Activated CD4-positive, alpha-beta T cell treated with anti-CD3 and anti-CD28 coated beads for 1 hour (primary cell): ENCODE measurements at places on chromosomes 5 and 9.
A peak's percentile ranks its signal among the peaks of the same experiment; 100 is the strongest.

- DNase-seq = no peak
These were observed 18.9 kb downstream of the ADAMTS2 start for GRCh38 chr5:179326122-179326927.

DNA sequence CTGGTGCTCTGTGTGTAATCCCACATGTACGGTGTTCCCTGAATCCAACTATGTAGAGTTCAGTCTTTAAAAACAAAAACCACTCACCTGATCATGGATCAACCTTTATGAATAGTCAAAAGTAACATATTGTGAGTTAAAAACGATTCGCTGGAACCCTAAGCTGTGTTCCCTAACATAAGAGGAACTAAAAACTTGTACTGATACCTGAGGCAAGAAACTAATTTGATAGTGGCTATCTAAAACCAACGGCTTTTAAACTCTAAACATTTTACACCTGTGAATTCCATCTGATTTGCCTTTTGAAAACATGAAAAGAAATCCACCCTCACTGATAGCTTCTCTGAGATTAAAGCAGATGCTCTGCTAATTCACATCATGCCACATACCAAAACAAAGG lies 101.5 kb downstream of the DEPDC1B start:
- DNase-seq = no peak

DNA sequence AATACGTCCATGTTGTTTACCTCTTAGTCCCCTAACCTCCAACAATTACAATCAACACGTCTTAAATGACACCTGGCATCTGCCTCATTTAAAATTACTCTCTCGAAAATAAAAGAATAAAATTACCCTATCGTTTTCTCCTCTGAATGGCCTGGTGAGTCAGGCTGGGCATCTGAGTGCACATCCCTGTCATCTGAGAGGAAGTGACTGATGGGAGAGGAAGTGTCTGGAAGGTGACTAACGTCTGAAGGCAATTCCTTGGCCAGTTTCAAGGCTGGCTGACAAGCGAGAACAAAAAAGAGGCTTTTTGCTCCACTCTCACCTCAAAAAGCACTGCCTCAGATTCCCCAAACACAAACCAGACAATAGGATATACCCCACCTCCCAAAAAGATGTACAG lies 57.7 kb downstream of the MAPKAP1 start:
- no peak for DNase-seq

DNA sequence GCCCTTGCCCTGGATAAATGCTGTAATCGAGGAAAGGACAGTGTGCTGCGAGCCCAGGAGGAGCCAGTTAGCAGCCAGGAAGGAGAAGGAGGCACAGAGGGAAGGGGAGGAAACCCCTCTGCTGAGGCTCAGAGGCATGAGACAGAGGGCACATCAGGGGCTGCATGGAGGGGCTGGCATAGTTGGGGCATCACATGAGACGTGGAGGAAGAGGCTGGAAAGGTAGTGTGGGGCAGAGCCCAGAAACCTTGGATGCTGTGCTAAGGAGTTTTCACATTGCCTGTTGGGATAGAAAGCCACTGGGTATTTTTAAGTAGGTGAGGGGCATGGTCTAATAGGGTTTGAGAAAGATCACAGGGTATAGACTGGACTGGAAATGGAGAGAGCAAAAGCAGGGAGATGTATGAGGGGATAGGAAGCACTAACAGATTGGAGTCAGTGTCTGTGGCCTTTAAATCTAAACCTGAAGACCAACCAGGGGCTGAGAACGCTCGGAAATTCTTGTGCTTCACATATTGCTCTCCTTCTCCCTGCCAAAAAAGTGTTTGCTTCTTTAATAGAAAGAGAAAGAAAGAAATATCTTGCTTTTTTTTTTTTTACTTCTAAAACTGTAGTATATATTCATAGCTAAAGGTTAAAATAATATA lies 33.0 kb upstream of the ANGPTL2 start:
- no peak for DNase-seq

DNA sequence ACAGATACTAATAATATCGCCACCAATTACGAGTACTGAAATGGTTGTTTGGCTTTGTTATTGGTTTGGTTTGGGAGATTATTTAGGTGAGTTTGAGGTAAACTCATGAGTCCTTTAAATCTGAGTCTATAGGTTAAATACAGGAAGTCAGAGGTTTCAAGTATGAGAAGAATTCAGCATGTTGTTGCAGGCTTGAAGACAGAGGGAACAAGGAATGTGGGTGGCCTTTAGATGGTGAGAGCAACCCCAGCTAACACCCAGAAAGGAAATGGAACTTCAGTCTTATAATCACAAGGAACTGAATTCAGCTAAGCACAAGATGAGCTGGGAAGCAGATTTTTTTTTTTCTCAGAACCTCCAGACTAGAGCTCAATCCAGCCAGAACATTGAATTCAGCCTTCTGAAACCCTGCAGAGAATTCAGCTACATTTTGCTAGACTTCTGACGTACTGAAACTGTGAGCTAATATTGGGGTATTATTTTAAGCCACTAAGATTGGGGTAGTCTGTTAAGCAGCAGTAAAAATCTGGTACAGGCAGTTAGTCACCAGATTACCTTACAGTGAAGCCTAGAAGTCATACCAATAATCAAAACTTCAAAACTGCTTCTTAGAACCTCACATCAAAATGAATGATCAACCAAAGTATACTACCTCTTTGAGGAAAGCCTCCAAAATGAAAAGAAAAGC lies 216.0 kb upstream of the PUM3 start:
- no peak for DNase-seq

DNA sequence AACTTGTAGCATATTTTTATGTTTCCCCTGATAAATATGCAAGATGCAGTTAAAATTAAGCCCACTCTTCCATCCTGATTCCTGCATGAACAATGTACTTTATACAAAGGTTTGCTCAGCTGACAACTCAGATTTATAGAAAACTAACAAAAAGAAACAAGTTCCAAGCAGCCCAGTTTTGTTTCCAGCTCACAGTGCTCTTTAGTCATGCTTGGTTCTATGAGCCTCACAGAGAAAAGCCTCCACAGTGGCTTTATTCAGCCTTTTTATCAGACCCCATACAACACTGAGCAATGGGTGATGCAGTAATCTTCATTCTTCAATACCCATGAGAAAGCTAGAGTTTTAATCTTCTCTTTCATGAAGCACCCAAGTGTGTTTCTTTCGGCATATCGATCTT lies 329.6 kb downstream of the SLCO4C1 start:
- DNase-seq = no peak

- no peak for DNase-seq
These were observed 268.6 kb upstream of the MVB12B start for GRCh38 chr9:126058011-126058531.

- DNase-seq = peak; percentile 31
These were observed 229.4 kb downstream of the DMAC1 start for GRCh38 chr9:7570107-7570720.
